ENCODE measurements at places on chromosomes 13 and 19.

DNA sequence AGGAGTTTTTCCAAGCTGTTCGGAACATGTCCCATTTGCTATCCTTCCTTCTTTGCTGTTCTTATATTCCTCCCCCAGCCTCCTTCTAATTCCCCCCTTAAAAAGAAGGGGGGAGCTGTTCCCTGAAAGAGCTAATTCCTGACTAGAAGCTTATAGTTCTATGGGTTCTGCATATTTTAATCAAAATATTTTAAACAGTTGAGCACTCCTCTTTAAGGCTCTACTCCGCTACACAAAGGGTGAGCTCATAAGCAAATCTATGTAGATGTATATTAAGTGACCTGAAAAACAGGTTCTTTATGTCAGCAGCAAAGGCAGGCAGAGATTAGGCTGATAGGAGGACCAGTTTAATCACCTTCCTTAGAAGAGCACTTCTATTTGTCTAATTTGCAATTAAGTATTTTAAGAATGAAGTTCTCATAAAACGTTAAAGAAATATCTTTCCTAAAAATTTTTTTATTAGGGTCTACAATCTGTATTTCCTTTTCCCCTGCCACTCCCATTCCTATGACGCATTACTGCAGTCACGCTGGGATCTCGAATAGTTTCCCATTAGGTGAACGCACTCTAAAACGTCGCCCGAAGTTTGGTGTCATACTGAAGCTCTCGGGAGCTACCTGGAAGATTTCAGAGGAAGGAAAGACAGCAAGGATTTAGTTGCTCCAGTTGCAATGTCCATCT lies 5.2 kb downstream of the EFNB2 start:
- DNase-seq, result no peak

GRCh38 chr19:1720237-1720636 lies 33.1 kb upstream of the ONECUT3 start:
- no peak for DNase-seq

DNA sequence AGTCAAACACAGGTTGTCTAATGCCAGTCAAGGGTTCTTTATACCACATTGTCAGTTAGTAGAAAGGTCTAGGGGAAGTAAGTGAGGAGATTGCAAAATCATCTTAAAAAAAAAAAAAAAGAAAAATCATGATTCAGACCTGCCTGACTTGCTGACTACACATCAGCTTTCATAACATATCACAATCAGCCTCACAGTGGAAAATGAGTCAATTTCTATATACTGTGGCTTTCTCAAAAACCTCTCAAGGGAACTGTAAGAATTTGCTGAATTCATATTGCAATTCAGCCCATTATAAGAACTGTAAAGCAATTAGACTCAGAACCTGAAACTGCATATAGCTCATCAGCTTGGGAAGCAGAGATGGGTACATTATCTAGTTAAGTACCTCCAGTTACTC lies 75.3 kb upstream of the GPC6 start:
- DNase-seq, result no peak

- DNase-seq, result peak; percentile 46
Measured at GRCh38 chr19:54662730-54663129, at the start of gene LILRB4. LILRB4 (plus strand) TSS chr19:54662985; CDS start chr19:54663034, 49 bp downstream.

DNA sequence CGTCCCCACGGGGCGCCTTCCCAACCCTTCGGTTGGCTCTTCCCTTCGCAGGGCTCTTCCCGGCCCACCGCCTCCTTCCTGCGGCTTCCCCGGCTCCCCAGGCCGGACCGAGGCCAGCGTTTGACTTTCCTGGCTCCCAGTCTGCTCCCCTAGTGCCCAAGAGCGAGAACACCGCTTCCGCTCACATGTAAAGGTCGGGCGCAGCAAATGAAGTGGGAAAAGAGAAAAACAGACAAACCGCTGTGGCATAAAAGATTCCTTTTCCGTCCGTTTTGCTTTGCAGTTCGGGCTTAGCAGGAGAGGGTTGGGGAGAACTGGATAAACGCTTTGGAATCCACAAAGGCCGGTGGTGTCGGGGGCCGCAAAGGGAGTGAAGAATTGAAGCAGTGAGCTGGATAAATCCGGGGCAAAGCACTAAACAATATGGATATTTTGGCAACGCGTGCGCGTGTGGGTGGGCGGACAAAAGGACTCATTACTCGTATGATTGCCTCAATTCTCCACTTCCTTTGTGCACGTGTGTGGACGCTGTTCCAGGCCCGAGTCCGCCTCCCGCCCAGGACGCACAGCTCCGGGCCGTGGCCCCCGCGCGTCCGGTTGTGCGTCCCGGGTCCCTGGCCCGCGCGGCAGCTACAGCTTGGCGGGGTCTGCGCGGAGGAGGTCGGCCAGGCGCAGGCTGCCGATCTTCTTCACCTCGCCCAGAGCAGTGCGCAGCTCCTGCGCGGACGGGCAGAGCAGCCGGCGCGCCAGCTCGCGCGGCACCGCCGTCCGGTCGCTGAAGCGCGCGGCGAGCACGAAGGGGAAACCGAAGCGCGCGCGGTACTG lies 8.6 kb upstream of the CDX2 start:
- no peak for DNase-seq

GRCh38 chr13:39462428-39462827 lies 140.6 kb downstream of the LHFPL6 start:
- DNase-seq, result no peak

GRCh38 chr13:67967031-67967430 lies 736.9 kb upstream of the PCDH9 start:
- DNase-seq, result no peak

- no peak for DNase-seq
Measured at GRCh38 chr13:79226250-79226649, 179.8 kb downstream of the RBM26 start.

- DNase-seq, result no peak
Measured at GRCh38 chr13:31717583-31717982, 21.7 kb upstream of the RXFP2 start.

DNA sequence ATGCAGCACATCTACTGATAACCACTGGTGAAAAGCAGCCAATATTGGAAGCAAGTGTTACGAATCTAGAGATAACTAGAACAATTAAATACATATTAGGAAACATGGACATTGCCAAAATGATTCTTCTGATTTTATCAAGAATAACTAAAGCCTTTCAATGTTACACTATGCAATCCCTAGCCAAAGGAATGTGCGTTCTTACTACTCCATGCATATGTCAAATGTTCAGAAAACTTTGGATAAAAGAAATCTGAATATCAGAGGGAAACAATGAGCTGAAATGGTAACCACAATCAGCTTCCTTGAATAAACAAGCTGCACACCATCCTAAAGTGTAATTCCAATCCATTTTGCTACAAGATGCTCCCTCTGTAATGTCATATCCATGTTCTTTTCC lies 951 bp upstream of the POSTN start:
- DNase-seq, result no peak

GRCh38 chr13:101986316-101986715 lies 415.5 kb downstream of the FGF14 start:
- no peak for DNase-seq

GRCh38 chr19:1774989-1775772 lies 21.9 kb downstream of the ONECUT3 start:
- no peak for DNase-seq

DNA sequence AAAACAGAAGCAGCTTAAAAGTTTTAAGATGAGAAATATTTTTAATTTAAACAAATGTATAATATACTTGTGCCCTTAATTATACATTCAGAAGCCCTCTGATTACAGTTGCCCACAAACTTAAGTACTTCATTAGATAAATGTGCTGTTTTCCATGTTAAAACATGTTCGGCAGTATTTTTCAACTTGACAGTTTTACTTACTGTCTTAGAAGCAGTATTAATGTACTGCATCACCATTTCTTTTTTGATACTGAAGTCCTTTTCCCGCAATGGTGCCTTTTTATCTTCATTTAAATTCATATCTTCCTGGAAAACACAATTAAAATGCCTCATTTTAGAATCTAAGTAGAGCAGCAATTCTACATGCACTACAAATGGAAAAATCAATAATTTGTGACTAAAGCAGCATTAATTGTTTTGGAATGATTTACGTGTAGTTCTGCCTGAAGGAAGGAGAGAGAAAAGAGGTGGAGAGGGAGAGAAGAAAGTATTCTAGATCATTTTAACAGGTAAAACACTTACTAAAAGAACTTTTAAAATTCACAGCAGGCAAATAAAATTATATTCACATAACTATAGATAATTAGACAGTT lies 70.2 kb downstream of the DIAPH3 start:
- DNase-seq, result no peak

DNA sequence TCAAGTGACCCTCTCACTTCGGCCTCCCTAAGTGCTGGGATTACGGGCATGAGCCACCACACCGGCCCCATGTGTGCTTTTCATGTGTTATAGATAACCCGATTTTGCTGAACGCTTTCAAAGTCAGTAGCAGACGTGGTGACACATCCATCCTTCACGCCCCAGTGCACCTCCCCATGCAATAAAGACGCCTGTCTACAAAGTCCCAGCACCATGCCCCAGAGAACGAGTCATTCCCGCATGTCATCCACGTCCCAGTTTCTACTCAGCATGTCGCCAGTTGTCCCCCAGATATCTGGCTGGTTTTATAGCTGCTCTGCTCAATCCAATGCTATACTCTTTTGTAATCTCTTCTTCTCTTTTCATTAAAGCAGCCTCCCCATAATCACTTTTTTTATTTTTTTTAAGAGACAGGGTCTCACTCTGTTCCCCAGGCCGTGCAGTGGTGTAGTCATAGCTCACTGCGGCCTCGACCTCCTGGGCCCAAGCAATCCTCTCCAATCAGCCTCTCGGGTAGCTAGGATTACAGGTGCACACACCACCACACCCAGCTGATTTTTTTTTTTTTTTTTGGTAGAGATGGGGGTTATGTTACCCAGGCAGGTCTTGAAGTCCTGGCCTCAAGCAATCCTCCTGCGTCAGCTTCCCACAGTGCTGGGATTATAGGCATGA lies 42.5 kb downstream of the DNM2 start:
- peak; percentile 28 for DNase-seq

DNA sequence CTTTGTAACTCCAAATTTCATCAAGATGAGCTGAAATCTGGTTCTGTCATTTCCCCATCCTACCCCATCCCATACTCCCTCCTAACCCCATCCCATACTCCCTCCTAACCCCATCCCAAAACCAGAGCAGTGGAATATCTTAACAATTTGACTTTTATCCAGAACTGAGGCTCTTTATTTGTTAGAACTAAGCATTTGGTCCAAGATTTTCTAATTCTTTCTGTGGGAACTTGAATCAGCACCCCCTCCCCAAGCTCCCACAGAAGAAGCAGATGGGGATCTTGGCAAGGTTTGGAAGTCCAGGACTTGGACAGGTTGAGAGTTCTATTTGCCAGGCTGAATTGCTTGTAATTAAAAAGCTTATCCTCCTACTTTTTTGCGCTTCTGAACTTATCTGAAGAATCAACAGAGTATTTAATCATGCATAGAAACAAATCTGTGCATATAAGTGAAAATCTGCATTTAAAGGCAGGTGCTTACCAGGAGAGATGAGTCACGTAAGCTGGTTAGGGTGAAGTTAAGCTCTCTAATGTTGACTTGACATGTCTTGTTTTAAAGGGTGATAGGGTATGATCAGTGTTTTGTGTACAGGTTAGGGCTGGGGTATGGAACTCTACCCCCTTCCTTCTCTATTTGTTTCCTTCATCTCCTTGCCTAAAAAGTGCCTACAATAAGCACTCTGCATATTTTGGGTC lies 111.1 kb downstream of the COG6 start:
- DNase-seq, result no peak

- no peak for DNase-seq
Measured at GRCh38 chr13:60275208-60275607, 111.5 kb upstream of the DIAPH3 start.

GRCh38 chr13:29227576-29227975 lies 367.9 kb downstream of the SLC7A1 start:
- DNase-seq, result no peak

DNA sequence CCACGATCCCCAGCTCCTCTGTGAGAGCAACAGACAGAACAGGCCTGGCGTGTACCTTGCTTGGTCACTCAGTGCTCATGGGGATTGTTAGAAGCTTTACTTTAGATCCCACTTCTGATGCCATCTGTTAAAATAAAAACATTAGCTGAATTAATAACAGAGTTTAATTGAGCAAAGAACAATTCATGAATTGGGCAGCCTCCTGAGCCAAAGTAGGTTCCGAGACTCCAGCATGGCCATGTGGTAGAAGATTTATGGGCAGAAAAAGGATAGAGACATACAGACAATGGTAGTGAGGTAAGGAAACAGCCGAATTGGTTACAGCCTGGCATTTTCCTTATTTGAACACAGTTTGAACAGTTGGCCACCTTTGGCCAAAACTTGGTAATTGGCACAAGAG lies 223.9 kb upstream of the TRPC4 start:
- no peak for DNase-seq

- DNase-seq, result no peak
Measured at GRCh38 chr13:26653310-26653709, 95.8 kb downstream of the WASF3 start.

DNA sequence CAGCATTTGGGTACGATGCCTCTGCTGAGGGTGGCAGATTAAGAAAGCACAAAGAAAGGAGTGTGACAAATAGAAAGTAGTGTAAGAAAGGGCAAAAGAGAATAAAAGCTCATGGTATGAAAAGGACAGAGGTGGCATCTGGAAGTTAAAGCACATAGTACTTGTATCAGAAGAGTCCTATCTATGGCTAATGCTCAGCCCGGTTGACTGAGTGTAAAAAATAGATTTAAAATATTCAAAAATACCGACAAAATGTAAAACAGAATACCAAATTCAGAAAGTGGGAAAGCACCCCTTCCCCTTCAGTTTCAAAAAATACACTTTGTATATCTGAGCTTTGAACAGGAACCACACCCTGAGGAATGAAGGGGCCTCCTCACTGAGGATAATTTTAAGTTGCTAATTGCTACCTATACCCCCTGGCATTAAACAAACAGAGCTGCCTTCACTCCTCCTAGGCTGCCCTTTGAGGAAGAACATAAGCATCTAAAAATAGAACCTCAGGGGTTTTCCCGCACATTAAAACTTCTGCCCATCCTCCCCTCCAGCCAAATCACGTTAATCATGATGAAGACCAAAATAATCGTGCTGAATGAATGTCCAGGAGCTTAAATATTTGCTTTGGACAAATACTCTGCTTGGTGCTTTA lies 43.3 kb downstream of the DLEU7 start:
- no peak for DNase-seq

GRCh38 chr13:37657134-37657533 lies 58.6 kb upstream of the POSTN start:
- no peak for DNase-seq

- DNase-seq, result peak; percentile 90
Measured at GRCh38 chr13:112587764-112588489, at the start of gene TUBGCP3. TUBGCP3 (minus strand) TSS chr13:112588153; CDS start chr13:112587980, 173 bp downstream.

- no peak for DNase-seq
Measured at GRCh38 chr19:46887240-46887782, 26.5 kb downstream of the ARHGAP35 start.

DNA sequence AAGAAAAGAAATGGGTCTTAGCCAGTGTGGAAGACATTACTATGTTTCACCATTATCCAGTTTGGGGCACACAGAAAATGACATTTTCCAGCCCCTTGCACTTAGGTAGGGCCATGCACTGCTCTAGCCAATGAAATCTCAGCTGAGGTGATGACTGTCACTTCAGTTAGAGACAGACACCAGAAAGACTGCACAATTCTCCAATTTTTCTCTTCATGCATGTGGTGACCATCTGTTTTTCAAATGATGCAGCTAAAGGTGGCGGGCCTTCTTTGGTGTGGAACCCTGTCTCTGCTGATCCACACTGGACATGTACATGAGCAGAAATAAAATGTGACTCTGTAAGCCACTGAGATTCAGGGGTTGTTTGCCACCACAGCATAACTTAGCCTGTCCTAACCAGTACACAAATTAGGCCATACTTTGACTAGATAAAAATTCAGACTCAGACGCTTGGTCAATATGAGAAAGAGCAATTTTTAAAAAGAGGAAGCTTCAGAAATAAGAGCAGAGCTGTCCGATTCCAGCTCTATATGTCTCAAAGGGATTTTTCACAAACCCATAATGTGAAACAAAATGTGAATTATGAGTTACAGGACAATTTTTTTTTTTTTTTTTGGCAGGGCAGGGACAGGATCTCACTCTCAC lies 6.7 kb downstream of the ZNF565 start:
- no peak for DNase-seq

All from GM19239 (cell line).